Spinal cord (tissue), 10 donors: ENCODE measurements at places on chromosomes 12 and 14.

DNA sequence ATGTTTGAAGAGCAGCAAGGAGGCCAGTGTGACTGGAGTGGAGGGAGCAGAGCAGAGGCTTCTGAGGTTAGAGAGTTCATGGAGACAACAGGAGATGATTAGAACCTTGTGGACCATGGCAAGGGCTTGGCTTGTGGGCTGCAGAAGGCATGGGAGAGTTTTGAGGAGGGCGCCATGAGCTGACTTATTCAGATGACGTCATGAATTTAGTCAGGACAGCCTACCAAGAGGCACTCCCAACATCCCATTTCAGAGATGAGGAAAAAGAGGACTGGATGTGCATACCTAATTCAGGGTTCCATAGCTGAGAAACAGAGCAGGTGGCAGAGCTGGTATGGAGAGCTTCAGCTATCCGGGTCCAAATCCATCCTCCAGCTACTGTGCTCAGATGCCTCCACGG, 101.8 kb downstream of the PLXNC1 start:
- no peak for DNase-seq

DNA sequence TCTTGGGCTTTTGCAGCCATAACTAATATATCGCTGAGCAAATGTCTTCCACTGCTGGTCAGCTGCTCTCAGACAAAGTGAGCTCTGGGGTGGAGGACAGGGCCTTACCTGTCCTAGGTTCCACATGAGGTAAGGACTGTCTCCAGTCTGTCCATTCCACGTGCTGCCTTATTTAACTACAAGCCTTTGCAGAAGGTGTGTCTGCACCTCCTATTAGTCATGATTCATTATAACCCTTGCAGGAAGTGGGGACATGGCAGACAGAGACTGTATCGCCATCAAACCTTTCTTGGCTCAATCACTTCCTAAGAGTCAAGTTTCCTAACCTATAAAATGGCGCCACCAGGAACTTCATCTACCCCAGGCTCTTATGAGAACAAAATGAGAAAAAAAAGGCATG, 46.9 kb downstream of the SLC25A47 start:
- DNase-seq = no peak

GRCh38 chr12:130013771-130014484, 110.1 kb upstream of the TMEM132D start:
- peak; percentile 94 for DNase-seq

DNA sequence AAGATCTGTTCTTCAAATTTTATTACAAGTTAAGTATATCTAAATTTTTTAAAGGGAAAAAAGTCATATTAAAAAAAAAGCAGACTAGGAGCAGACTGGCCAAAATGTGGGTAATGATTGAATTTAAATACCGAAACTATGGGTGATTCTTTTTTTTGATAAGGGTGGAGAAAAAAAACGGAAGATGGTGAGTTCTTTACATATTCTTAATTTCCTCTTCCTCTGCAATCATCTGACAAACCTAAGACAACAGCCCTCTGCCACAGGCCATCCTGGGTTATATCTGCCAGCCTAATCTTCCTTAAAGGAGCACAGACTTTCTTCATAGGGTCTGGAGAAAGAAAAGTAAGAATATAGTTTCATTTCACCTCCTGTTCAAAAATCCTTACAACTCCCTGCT, 108.0 kb downstream of the PPP2R5E start:
- no peak for DNase-seq

GRCh38 chr12:107029081-107029480, 42.1 kb upstream of the MTERF2 start:
- no peak for DNase-seq

DNA sequence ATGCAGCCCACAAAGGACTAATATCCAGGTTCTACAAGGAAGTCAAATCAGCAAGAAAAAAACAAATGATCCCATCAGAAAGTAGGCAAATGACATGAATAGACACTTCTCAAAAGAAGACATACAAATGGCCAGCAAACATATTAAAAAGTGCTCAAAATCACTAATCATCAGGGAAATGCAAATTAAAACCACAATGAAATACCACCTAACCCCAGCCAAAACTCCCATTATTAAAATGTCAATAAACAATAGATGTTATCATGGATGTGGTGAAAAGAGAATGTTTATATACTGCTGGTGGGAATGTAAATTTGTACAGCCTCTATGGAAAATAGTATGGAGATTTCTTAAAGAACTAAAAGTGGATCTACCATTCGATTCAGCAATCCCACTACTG, 25.0 kb downstream of the SLC41A2 start:
- no peak for DNase-seq

GRCh38 chr14:98685725-98686124, 586.3 kb downstream of the BCL11B start:
- DNase-seq = no peak

DNA sequence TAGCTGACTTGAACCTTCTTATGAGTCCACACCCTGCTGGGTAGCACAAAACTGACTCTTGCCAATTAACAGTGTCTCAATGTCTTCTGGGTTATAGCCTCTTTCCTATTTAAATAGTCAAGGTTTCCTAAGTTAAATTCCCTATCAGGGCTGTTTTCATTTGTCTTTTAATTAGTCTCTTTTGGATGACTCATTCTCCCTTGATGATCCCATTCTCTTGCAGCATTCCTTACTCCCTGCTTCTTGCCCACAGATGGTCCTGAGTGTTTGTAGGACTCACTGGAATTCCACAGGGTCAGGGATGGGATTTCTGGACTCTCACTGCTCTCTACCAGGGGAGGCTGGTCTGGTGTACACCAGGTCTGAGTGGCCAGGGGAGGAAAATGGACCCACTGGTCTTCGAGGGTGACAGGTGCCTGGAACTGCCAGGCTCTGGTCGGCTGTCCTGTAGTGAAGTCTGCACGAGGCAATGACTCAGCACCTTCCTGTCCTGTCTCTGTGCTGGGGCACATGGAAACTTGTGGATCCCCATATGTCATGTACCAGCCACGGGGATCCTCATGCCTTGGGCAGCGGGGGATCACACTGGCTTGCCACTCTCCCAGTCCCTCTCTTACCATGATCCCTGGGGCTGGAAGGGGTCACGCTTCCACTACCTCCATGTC, 236.5 kb upstream of the PELI2 start:
- no peak for DNase-seq
